ENCODE measurements at places on chromosomes 6 and 20.

DNA sequence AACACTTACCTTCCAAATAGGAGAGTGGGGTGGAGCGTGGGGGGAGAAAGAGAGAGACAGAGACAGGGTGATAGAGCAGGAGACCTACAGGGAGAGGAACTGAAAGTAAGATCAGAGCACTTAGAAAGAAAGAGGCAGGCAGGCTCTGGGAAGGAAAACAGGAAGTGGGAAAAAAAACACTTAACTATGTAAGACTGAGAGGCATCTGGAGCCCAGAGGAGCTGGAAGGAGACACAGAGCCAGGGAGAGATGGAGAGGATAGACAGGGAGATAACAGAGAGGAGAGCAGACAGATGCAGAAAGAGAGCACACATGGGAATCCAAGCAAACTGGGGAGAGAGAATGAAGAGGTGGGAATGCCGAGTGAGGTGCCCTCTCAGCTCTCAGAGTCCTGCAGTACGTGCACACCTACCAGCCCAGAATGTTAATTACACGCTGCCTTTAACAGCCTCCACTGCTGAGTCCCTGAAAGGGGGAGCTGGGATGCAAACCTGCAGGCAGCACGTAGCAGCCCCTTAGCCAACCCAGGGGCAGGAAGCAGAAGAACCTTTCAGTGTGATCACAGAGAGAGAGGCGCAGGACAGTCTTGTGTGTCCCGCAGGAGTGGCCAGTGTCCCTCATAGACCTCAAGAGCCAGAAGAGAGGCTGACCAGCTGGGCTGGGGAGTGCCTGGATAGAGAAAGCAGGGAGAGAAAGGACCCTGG lies 132.7 kb upstream of the LRFN2 start:
- DNase-seq = no peak

DNA sequence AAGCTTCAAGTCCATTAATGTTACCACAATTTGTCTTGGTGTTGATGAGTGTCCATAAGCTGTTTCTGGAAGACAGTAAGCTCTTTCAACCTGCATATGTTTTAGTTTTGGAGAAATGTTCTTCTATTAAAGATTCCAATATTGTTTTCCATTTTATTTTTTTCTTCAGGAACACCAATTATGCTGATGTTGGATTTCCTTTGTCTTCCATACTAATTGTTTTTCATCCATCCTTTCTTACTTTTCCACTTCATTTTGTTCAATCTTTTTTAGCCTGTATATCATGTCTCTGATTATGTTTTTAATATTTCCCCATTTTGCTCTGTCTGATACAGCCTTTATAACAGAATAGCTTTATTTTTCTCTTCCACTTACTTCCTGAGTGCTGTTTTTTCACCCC lies 21.9 kb downstream of the SLC13A3 start:
- no peak for DNase-seq

- DNase-seq = no peak
These were observed 272.1 kb upstream of the DEFB115 start for GRCh38 chr20:30985386-30985785.

GRCh38 chr20:59598625-59599310 lies 5.6 kb upstream of the PHACTR3 start:
- DNase-seq = peak; percentile 5

- no peak for DNase-seq
These were observed 445.9 kb downstream of the PHF3 start for GRCh38 chr6:64081453-64081852.

- no peak for DNase-seq
These were observed 742.8 kb downstream of the MAFB start for GRCh38 chr20:39946053-39946810.

GRCh38 chr20:45975686-45976085 lies 3.7 kb upstream of the ZNF335 start:
- no peak for DNase-seq

GRCh38 chr20:48002517-48002970 lies 217.3 kb upstream of the SULF2 start:
- DNase-seq = no peak

GRCh38 chr6:139354189-139354588 lies 20.3 kb downstream of the CITED2 start:
- no peak for DNase-seq

GRCh38 chr6:98627129-98627775 lies 207.1 kb upstream of the POU3F2 start:
- no peak for DNase-seq

DNA sequence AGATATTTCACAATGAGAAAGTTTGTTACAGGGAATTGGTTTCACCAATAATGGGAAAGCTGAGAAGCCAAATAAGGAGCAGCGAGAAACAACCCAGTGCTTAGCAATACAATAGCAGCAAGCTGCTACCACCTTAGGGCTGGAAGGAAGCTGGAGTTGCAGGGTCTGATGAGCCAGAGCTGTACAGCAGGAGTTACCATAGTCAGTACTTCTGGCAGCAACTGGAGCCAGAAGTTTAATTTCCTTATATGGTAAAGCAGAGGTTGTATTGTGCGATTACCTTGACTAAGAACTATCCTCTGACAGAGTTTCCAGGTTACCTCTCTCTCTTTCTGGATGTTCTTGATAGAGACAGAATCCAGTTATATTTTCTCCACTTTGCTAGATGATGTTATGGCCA lies 137.1 kb upstream of the OLIG3 start:
- DNase-seq = no peak

DNA sequence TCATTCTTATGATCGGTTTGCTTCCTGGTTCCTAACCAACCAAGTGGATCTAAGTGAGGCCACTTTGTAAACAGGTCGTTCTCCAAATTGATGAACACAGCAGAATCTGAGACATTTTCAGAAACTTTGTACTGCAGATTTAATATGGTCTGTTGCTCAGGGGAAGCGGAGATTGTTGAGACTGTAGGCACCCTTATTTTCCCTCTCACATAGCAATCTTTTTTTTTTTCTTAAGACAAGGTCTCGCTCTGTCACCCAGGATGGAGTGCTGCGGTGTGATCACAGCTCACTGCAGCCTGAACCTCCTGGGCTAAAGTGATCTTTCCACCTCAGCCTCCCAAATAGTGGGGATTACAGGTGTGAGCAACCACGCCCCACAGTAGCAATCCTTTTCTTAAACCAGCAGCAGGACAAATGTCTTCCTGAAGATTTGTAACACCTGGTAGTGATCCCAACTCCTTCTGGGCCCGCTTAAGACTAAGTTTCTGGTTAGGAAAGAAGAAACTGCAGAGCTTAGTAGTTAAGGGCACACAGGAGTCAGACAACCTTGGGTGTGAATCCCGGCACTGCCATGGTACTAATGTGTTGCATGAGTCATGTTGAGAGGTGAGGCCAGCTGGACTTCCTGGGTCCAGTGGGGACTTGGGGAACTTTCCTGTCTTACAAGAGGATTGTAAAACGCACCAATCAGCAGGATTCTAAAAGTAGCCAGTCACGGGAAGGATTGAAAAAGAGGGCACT lies 48.4 kb upstream of the EZR start:
- DNase-seq = no peak

DNA sequence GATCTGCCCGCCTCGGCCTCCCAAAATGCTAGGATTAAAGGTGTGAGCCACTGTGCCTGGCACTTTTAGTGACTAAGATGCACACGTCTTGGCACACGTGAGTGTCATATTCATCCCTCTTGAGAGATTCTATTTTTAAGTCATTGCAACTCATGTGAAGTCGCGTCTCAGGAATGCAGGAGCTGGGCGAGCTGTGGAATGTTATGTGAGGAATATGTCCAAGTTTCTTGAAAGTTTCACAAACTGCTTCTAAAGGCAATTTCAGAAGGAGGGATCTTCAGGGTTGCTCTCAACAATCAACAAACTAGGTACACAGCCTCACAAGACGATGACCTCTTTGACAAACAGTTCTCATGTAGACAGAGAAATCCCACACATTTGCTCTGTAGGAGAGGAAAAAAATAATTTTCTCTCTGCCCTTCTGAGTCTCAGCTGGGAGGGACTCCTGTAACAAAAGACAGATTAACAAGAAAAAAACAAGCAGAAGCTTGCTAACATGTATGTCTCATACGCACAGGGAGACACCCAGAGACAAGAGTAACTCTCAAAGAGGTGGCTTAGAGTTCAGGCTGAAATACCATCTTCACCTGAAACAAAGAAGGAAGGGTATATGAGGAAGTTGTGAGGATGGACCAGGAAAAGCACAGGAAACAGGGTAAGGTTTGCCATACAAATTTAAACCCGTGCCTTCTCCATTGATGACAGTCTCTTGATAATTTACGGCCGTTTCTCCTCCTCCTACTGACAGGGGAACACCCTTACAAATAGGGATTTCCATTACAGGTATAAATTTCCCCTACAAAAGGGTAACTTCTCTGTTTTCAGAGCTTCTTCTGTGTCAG lies 45.3 kb upstream of the FAM50B start:
- no peak for DNase-seq

- no peak for DNase-seq
These were observed 17.6 kb upstream of the IFNGR1 start for GRCh38 chr6:137236581-137237355.

DNA sequence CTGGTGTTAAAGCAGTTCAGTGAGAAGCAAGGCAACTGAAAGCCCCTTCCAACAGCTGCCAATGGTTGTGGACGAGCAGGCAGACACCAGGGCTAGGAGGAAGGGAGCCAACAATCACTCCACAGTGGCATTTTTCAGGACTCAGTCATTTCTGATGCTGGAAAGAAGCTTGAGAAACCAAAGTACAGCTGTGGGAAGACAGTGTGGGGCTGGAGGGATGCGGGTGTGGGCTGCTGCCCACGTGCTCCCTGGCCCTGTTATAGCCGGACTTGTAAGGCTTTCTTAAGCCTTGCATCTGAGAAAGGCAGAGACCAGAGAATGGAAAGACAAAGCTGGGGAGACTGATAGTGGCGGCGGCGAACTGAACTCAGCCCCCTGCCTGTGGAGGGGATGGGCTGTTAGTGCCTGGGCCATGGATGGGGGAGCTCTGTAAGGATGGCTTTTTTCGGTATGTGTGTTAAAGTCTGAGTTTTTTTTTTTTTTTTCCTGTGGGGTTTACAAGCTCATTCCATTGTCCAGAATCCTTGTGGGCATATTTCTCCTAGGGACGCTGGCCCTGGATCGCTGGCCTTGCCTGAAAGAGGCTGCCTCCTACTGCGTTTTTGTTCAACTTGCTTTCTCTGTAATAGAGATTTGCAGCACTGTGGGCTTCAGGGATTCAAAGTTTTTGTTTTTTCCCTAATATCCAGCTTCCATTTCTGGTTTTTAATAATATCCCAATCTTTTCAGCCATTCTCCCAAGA lies 91.7 kb downstream of the GJA10 start:
- DNase-seq = no peak

DNA sequence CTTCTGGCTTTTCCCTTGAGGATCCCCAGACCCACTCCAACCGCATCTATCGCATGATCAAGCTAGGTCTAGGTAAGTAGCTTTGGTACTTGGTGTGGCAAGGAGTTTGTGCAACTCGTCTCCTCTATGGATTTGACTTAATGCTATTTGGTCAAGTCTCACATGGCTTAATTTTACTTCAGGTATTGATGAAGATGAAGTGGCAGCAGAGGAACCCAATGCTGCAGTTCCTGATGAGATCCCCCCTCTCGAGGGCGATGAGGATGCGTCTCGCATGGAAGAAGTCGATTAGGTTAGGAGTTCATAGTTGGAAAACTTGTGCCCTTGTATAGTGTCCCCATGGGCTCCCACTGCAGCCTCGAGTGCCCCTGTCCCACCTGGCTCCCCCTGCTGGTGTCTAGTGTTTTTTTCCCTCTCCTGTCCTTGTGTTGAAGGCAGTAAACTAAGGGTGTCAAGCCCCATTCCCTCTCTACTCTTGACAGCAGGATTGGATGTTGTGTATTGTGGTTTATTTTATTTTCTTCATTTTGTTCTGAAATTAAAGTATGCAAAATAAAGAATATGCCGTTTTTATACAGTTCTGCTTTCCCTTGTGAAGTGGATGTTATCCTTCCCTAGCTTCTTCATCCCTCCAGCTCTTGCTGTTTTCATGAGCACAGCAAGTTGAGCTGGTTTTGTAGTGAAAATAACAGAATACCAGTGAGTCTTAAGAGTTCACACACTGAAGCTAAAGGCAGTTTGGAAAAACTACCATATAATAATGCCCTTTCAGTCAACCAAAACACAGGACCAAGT lies 3.8 kb downstream of the SLC35B2 start:
- no peak for DNase-seq

- DNase-seq = no peak
These were observed 130.1 kb upstream of the ASCC3 start for GRCh38 chr6:101011186-101011585.

GRCh38 chr6:2976060-2976459 lies 4.7 kb upstream of the SERPINB6 start:
- no peak for DNase-seq

- peak; percentile 68 for DNase-seq
These were observed 2.1 kb upstream of the DDX27 start for GRCh38 chr20:49216991-49217578.

DNA sequence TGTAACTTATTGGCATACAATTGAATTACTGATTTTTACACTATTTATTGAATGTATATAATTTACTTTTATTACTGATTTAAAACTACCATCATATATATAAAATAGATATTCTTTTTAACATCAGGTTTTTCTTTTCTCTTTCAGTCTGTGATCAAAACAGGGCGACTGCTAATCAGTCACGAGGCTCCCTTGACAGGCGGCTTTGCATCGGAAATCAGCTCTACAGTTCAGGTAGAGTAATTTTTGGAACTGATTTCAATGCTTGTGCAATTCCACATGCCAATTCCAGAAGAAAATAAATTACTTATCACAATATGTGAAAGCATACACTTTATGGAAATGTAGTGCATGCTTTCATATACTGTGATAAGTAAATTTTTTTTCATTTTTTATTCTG lies 166.5 kb downstream of the BCKDHB start:
- no peak for DNase-seq

GRCh38 chr6:82608781-82609180 lies 245.2 kb downstream of the TPBG start:
- DNase-seq = no peak

DNA sequence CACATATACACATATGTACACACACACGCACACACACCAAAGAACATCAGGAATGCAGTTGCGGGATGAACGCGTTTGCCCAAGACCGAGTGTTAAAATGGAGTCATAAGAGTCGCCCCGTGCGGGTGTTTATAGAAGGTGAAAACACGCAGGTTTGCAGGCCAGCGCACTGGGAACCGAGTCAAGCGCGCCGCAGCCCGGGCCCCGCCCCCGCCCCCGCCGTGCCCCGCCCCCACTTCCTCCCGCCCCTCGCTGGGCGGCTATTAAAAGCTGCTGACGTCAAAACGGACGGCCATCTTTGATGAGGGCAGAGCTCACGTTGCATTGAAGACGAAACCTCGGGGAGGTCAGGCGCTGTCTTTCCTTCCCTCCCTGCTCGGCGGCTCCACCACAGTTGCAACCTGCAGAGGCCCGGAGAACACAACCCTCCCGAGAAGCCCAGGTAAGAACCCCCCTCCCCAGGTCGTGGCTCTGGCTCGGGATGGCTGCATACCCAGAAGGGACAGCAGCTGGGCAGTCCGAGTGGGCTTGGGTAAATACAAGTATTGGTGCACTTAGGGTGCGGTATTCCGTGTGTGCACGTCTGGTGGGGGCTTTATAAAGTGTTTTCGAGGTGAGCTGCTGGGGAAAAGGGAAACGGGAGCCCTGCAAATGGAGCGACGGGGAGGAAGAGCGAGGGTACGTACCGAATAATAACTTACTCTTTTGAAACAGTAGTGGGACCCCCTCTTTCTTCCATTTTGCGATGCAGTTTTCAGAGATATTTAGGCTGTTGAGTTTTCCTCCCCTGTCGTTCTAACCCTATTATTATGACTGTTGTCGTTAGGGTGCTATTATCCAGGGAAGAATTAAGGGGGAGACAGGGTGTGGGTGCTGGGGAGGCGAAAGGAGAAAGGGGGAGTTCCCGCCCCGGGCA lies at the start of gene SNAP25:
Gene SNAP25 (plus strand): TSS at position 295 of the 916 bp plus-strand sequence. CDS start 56,662 bp downstream, outside the sequence.
- no peak for DNase-seq

Measured in stimulated activated CD8-positive, alpha-beta memory T cell treated with anti-CD3 and anti-CD28 coated beads, Interleukin-7, amount 100 ng/mL, for 48 hours (primary cell).